ENCODE measurements at places on chromosomes 7 and 10.
A peak's percentile ranks its signal among the peaks of the same experiment; 100 is the strongest.

DNA sequence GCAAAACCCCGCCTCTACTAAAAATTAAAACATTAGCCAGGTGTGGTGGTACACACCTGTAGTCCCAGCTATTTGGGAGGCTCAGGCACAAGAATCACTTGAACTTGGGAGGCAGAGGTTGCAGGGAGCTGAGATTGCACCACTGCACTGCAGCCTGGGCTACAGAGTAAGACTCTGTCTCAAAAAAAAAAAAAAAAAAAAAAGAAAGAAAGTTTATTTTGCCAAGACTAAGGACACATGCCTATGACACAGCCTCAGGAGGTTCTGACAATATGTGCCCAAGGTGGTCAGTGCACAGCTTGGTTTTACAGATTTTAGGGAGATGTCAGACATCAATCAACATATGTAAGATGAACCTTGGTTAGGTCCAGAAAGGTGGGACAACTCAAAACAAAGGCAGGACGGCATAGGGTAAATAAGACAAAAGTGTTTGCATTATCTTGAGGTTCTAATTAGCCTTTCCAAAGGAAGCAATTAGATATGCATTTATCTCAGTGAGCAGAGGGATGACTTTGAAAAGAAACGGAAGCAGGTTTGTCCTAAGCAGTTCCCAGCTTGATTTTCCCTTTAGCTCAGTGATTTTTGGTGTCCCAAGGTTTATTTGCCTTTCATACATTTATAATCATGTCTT lies 20.7 kb upstream of the OTUD1 start:
- no peak for DNase-seq

DNA sequence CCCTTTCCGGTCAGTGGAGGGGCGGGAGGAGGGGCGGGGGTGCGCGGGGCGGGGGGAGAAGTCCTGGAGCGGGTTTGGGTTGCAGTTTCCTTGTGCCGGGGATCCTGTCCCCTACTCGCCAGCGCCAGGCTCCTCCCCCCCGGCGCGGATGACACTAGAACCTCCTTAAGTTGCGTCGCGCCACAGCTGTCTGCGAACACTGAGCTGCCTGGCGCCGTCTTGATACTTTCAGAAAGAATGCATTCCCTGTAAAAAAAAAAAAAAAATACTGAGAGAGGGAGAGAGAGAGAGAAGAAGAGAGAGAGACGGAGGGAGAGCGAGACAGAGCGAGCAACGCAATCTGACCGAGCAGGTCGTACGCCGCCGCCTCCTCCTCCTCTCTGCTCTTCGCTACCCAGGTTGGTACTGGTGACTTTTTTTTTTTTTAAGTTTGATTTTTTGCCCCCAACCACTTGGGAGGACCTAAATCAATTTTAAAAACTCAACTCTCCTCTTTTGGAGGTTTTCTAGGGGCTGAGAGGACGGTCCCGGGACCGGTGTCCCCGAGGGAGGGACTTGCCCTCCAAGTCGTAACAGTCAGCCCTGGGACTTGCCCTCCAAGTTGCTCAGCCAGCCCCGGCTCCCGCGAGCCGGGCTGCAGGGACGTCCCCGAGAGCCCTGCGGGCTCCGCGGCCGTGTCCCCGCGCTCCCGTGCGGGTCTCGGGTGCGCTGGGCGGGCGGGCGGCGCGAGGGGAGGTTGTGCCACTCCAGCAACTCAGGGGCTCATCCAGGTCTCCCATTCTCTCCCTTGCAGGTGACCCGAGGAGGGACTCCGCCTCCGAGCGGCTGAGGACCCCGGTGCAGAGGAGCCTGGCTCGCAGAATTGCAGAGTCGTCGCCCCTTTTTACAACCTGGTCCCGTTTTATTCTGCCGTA lies at the start of gene GATA3:
GATA3 (plus strand) TSS at position 195 of the 914 bp plus-strand sequence. CDS start 968 bp downstream, outside the sequence.
- DNase-seq = peak; percentile 54

DNA sequence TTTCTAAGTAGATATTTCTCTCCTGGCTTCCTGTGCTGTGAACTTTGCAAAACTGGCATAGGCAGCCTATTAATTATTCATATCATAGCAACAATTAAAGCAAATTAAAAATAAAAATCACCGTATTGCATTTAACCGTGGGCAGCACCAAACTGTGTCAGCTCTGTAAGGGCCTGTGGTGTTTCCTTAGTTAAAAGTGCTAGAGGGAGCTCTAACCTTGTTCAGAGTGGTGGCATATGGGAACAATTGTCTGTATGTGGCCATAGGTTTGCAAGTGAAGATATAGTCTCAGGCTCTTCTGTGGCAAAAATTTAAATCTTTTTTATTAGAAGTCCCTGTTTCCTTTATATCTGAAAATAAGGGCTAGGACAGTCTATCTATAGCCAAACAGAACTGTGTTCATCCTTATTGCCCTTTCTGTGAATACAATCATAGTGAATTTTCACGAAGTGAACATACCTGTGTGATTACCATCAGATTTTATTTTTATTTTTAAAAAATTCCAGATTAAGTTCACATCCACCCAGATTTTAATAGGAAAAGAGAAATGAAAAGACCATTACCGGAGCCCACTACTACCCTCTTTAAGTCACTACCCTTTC lies 92.6 kb downstream of the POLL start:
- DNase-seq = no peak

DNA sequence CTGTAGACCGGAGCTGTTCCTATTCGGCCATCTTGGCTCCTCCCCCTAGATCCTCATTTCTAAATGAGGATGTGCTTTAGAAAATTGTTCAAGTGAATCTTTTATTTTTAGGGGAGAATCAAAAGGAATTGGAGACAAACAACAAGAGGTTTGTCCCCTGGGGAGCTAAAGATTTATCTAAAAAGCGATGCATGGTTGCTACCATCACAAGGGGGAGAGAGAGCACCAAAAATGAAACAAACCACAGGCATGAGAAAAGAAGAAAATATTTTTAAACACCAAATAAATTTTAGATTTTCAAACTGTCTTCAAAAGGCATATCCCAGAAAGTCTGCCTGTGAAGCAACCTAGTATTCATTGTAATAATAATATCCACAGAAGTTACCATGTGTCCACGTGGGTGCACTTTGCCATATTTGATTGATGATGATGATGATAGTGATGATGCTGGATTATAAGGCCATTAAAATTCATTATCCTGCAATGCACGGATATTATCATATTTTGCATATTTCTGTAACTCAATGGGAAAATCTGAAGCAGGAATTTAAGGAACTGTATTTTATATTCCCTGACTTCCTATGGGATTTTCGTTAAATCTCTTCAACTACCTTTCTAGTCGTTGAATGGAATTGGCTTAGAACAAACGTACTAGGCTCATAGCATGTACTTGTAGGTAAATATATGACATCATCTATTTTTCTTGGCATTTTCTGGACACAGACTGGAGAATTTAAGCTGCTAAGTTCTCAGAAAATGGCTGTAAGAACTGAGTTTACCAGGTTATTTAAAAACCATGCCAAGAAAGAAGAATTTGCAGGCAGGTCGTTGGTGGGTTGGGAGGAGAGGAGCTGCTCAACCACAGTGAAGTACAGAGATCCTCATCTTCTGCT lies 171.6 kb downstream of the WDR37 start:
- no peak for DNase-seq

DNA sequence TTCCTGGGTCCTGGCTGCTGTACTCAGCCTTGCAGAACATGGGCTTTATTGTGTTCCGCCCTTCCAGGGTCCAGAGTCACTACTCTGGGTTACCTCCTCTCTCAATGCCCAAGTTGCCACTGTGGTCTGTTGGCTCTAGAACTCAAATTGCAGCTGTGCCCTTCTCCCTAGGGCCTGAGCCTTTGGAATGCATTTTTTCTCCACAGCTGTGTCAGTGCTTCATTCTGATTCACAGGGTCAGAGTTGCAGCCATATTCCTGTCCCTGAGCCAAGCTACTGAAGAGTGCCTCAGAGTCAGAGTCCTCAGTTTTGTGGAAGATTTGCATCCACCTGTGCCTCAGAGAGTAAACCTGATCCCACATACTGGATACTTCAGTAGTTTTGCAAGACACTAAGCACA lies 167.5 kb downstream of the ITGB1 start:
- no peak for DNase-seq

DNA sequence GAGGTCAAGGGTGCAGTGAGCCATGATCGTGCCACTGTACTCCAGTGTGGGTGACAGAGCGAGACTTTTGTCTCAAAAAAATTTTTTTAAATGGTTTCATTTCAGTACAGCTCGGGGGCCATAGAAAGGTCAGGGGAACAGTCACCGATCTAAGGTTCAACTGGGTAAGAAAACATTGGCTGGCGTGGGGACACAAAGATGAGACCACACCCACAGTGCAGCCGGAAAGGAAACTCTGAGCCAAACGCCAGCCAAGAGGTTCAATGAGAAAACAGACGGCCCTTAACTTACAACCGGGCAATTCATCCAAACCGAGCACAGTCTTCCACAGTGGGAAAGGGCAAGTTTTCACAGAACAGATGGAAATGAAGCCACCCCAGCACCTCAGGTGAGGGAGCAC lies 65.1 kb downstream of the SLC37A3 start:
- DNase-seq = no peak

DNA sequence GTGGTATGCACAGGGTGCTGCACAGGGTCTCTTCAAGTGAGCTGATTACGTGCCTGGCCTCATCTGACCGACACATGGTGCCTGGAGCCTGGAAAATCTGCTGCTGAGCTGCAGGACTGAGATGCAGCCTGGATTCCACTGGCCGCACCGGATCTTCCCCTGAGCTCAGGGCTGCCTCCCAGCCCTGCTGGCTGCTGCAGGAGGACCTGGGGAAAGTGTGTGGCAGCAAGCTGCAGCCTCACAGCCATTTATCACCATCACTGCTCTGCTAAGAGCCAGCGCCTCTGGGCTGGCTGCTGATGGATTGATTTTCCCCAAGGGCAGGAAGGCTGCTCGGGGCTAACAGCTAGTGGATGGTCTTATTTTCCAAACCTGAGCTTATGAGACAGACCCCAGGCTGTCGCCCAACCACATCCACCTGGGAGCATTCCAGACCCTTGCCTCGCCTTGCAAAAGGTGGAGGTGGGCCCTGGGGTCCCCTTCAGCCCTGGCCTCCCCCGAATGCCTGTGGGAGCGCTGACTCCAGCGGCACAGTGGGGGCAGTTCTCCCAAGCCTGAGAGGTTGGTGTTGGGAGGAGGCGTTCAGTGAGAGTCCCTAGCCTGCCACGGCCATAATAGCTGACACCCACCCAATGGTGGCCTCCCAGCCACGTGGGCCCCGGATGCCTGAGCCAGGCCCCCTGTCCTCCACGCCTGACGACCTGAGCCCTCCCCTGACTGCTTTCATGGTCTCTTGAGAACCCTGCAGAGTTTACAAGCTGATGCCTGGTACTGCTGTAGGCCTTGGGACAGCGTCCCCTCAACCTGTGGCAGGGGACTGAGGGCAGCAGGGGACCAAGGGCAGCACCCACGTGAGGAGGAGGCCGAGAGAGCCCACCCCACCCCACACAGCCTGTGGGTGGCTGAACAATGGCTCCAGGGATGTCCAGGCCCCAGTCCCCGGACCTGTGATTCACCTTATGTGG lies 38.2 kb downstream of the STK32C start:
- DNase-seq = no peak

- DNase-seq = no peak
Measured at GRCh38 chr10:12401466-12401865, 52.1 kb downstream of the CAMK1D start.

- no peak for DNase-seq
Measured at GRCh38 chr7:152162287-152162686, 136.8 kb downstream of the GALNT11 start.

DNA sequence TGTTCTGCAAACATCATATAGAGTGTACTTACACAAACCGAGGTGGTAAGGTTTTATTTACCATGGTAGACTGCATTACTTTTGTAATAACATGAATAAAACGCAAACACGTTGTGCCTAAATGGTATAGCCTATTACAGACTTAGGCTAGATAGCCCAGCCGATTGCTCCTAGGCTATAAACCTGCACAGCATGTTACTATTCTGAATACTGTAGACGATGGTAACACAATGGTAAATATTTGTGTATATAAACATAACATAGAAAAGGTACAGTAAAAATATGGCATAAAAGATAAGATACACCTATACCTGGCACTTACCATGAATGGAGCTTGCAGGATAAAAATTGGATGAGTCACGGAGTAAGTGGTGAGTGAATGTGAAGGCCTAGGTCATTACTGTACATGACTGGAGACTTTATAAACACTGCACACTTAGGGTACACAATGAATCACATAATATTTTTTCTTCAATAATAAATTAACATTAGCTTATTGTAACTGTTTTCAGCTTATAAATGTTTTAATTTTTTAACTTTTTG lies 16.3 kb downstream of the AKR1D1 start:
- DNase-seq = no peak

DNA sequence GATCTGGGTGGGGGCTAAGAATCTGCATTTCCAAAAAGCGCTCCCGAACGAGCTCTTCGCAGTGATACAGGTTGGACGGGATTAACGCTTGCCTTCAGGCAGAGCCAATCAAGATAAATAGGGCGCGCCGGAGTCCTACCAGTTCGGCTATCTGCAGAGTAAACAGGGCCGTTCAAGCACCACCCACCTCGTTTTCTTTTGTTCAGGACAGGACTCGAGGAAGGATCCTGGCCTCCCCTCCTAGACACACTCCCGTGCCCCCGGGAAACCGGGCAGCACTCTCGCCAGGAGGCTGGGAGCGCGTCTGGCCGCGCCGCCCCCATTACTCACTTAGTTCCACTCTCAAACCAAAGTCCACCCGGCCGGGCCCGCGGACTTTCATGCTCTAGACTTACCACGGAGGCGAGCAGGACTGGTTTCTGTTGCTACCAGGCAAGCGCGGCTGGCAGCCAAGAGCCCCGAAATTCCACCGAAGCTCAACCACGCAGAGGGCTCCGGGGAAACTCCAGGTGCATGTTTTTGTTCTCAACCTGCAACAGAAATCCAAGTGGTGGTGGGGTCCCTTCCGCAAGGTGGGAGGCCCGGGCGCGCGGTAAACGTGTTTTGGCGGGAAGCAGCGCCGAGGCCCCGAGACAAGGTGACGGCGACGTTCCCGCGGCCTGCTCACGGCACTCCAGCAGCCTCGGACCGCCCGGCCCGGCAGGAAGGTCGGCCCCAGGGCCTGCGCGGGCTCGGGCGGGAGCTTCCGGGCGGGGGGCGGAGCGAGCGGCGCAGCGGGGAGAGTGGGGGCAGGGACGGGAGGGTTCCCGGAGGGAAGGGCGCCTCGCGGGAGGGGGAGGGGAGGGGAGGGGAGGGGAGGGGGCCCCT lies 12.7 kb downstream of the HNRNPF start:
- no peak for DNase-seq

DNA sequence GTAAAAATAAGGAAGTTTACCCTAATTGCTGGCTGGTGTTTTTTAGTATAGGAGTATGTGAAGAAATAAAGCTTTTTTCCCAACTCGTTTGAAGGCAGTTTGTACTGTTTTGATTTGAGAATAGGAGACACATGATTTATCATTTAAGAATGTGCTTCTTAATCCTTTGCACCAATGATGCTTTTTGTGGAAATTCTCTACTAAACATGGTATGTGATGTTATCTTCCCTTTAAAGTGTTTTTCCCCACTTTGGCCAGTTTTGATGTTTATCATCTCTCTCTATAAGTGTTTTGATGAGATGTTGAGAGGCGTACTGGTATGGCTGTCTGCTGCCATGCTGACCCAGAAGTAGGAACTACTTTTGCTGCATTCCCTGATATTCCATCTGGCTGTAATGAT lies 85.1 kb downstream of the SUGCT start:
- DNase-seq = no peak

Data from activated CD8-positive, alpha-beta memory T cell treated with anti-CD3 and anti-CD28 coated beads for 1 hour (primary cell).